NCI-H2107 (cell line): ENCODE measurements at places on chromosomes 1 and 21.

- DNase-seq = no peak
These were observed 24.5 kb downstream of the HIVEP3 start for GRCh38 chr1:41894101-41894807.

DNA sequence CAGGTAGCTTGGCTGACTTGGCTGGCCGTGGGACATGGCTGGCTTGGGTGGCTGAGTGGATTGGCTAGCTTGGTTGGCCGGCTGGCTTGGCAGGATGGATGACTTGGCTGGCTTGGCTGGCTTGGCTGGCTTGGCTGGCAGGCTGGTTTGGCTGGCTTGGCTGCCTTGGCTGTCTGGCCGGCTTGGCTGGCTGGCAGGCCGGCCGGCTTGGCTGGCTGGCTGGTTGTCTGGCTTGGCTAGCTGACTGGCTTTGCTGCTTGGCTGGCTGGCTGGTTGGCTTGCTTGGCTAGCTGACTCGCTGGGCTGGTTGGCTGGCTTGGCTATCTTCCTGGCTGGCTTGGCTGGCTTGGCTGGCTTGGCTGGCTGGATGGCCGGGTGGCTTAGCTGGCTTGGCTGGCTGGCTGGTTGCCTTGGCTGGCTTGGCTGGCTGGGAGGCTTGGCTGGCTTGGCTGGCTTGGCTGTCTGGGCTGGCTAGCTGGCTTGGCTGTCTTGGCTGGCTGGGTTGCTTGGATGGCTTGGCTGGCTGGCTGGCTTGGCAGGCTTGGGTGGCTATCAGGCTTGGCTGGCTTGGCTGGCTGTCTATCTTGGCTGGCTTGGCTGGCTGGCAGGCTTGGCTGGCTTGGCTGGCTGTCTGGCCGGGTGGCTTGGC lies 129.7 kb upstream of the FAM72C start:
- no peak for DNase-seq

DNA sequence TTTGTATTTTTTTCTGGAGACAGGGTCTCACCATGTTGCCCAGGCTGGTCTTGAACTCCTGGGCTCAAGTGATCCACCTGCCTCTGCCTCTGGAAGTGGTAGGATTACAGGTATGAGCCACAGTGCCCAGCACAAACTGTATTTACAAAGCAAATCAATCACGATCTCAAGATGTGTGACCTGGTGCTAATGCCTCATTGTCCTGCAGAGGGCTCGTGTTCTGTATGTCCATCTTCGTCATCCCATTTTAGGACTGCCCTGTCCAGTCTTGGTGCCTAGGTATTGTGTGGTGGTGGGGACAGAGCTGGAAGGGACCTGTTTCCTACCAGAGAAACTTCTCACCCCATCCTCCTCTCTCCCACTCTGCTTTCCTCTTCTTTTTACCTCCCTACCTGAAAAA lies 20.2 kb downstream of the PROK1 start:
- DNase-seq = no peak

GRCh38 chr1:235933017-235933765 lies 66.5 kb upstream of the LYST start:
- DNase-seq = no peak

GRCh38 chr1:63563745-63564144 lies 29.5 kb upstream of the PGM1 start:
- no peak for DNase-seq

DNA sequence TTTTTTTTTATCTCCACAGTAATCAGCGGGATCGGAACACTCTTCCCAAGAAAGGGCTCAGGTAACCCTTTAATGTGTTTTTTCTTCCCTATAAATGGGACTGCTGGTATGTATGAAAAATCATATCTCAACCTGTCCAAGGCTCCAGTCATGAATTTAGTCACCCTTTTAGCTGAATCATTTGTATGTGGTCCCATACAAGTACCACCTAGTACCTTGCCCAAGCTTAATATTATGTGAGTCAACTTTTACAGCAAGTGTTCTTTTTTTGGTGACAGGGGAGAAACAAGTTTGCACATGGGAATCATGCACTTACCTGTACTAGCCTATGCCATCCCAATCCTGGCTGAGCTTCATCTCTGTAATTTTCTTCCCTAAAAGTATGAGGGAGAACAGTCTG lies 43.7 kb upstream of the IPO9 start:
- no peak for DNase-seq

- no peak for DNase-seq
These were observed 1.1 kb downstream of the SGIP1 start for GRCh38 chr1:66535061-66535460.

DNA sequence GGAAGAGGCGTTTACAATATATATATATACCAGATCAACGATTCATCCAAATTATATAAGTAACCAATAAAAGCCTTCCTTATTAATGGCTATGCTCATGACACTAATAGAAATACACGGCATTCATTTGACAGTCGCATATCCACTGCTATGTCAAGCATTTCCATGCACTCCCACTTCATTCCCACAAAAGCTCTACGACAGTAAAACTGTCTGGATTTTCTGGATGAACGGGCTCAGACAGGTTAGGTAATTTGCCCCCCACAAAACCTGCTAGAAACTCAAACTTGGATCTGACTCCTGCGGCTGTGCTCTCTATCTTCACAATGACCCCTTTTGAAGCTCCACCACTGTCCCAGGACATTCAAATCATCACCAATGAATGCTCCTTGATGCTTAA lies 11.4 kb downstream of the DNAJC11 start:
- no peak for DNase-seq

GRCh38 chr1:248047008-248047407 lies 372 bp downstream of the OR2L3 start:
- no peak for DNase-seq

GRCh38 chr1:98147280-98147679 lies 226.4 kb upstream of the DPYD start:
- no peak for DNase-seq

- no peak for DNase-seq
These were observed 974.8 kb downstream of the ADGRL2 start for GRCh38 chr1:82775406-82776000.

DNA sequence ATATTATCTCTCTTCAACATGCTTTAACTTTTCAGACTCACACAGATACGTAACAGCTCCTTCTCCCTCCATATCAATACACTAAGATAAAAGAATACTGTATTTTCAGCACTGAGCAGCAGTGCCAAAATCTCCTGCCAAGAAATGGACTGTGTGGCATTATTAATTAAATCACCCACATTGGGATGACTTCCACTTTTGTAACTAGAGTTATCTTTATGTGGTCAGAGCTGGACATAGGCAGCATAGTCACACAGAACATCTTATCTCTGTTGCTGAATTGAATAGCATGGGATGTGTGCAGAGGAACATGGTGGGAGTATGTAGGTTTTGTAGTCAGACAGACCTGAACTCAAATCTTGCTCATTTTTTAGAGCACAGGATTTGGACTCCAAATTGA lies 41.4 kb upstream of the CACYBP start:
- no peak for DNase-seq

DNA sequence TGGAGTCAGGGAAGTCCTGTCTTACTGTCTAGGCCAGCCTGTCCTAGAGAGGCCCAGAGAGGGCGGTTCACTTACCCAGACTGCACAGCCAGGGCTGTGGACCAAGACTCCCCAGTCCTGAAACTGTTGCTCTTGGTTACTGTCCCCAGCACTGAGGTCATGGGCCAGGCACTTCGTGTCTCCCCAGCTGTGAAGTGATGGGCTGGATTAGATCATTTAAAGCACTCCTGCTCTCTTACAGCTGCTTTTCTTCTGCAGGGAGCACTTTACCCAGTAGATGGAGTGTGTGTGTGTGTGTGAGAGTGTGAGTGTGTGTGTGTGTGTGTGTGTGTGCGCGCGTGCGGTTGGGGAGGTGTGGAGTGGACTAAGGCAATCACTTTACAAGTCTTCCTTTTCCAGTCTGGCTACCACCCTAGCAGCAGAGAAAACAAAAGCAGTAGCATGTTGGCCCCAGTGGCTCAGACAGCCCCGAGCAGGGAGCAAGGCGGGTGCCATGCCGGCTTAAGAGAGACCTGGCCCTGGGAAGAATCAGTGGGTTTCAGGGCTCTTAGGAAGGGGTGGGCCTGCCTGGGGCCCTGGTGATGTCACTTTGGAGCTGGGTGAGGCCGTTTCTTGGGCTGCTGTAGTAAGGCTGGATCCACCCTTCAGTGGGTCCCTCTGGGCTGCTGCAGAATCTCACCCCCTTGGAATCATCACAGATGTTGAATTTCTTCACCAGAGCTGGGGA lies 2.4 kb downstream of the SPSB1 start:
- DNase-seq = no peak

DNA sequence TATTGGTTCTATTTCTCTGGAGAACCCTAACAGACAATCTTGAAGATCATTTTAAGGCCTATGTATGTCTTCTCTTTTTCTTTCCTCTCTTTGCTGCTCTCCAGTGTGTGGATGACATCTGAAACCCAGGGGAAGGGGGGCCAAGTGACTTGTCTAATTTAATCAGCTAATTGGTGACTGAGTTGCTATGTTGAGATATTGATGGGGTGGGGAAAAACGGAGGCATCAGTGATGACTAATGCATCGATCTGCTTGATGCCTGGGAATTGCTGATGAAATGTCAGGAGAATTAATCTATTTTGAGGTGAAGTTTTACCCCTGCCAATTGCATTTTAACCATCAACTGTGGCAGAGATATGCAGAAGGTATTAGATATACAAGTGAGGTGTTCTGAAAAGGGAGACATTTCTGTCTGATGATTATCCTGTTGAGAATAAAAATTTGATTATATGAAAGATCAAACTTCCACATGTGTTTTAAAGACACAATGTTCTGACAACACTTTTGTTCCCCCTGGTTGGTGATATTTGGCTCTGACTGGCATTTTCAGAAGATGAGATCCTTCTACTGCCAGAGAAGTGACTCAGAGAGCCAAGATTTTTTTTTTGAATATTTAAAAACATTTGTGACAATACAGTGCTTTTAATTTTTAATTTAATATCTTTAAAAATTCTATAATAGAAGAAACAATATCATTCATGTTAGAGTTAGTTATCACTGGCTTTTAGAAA lies 18.7 kb upstream of the PTGFR start:
- DNase-seq = no peak

DNA sequence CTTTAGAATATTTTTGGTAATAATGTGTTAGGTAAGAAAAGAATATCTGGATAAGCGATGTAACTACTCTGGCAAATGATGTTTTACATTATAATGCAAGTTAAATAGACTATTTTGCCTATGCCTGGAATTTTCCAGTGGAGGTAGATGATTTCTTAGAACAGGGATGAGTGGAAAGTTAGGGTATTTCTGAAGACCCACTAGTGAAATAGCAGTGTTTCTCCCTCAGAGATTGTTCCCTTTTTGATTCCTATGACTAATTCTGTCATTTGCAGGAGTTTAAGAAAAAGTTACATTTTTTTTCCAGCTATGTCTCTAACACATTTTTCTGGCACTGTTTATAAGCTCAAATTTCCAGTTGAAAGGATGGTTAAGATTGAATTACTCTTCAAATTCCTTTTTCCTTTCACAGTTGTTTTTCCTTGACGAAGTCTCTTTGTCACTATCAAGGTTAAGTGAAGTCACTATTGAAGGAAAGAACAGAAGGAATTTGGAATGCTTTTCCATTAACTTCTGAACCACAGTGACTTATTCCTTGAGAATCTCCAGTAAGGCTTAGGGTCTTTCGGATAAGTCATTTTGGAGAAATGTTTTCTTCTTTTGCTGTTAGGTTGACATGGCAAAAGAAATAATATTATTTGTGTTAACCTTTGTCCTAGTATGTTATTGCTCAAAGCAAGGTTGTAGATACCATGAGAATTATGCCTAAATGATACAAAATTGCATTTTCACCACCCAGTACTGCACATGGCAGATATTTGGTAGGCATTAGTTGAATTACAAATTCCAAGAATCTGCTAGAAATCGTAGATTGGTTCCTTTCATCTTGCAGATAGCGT lies 42.9 kb upstream of the ZNF326 start:
- DNase-seq = no peak

GRCh38 chr1:174243451-174244000 lies 84.2 kb downstream of the RABGAP1L start:
- DNase-seq = no peak

- no peak for DNase-seq
These were observed 33.5 kb downstream of the SCYL3 start for GRCh38 chr1:169860187-169860586.

- no peak for DNase-seq
These were observed 14.2 kb downstream of the CAPN2 start for GRCh38 chr1:223726380-223727001.

GRCh38 chr1:27049607-27050006 lies 37.0 kb upstream of the TENT5B start:
- DNase-seq = no peak

DNA sequence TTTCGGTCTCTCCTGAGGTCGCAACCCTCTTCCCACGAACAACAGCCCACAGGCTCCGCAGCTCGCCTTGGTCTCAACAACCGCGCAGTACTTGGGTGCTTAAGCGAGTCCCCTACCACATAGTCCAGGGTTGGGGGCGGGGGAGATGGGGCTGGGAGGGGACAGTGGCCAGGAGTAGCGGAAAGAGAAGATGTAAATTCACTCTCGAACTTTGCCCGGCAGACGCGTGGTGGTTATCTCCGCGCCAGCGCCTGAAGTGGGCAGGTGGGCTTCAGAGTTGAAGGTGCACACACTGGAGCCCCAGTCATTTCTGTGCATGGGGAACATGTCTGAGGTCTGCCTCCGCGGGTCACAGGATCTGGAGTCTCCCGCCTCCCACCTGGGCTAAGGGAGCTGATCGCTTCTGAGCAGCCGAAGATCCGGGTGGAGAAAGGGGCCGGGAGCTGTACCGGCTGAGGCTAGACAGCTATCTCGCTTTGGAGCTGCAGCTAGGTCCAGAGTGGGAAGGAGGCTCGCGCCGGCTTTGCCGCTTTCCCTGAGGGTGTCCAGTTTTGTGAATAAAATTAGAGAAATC lies 4.3 kb upstream of the FOXD2 start:
- DNase-seq = no peak

DNA sequence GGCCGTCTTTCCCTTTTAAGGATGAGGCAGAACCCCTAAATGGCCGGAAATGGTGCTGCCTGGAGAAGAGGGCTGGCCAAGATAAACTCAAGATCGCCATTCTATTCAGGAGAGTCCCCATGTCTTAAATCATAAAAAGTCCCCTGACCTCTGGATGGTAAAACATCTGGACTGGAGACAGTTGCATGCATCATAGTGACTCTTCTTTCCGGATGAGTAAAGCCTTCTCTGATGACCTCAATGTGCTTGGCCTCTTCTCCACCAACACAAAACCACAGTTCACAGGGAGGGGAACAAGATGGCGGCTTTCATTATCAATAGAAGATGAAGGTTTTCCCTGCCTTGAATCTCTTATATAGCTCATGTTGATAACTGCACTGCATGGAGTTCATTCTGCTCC lies 27.5 kb upstream of the H6PD start:
- no peak for DNase-seq

GRCh38 chr1:24317956-24318614 lies 1.1 kb upstream of the GRHL3 start:
- no peak for DNase-seq

DNA sequence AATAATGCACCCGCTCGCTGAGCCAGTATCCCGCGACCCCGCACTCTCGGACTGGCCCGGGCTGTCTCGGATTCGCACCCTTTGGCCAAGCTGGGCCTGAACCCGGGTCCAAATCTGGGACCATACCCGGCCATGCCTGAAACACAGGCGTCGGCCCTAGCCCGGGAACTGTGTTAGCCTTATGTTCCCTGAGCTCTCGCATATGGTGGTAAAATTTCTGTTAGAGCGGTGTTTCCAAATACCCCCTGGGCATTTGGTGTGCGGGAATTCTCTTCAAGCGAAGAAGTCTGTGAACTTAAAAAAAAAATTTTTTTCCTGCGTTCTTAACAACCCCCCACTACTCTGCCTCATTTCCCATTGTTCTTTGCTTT lies 3.1 kb downstream of the RNF220 start:
- DNase-seq = no peak
